KG1 (cell line): ENCODE measurements at places on chromosomes 16 and 17.

GRCh38 chr17:47942096-47942510, 732 bp downstream of the PNPO start:
- DNase-seq, result no peak

DNA sequence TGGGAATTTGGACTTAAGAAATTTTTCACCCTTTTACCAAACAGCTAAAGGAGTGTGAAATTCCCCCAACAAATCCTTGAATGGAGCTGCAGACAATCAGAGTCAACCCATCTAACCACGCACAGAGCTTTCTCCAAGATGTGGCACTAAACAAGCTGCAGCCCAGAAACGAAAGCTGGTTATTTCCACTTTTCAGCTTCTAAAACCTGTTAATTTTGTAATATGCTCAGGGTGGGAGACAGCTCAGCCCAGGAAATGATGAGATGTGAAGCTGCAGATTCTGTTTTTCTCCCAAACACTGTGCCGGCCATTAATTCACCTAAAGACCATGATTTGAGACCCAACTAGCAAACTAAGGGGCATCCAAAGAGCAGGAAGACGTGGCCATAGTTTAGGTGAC, 33.2 kb upstream of the ABR start:
- DNase-seq, result no peak

GRCh38 chr17:69654981-69655855, 240.7 kb downstream of the MAP2K6 start:
- no peak for DNase-seq

DNA sequence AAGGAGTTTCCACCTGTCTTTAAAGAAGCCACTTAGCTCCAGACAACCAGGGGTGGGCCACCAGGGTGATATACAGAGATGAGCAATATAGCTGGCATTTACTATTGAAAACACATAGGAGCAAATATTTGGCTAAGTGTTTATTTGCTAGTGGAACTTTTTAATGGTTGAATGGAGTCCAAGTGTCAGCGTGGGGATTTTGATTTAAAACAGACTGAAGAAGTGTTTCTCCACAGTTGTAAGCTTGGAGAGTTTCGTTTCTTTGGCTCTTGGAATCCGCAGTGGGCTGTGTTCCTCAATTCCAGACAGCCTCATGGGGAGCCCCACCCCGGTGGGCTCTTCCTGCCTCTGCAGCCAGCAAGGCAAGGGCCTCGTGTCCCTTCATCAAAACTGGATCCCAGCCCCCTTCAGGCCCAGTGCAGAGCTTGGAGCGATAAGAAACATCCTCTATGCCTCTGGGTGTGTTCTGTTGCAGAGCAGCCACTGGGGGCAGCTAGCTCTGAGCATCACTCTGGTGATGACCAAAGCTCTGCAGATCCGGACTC, 36.1 kb downstream of the NOG start:
- DNase-seq, result no peak

DNA sequence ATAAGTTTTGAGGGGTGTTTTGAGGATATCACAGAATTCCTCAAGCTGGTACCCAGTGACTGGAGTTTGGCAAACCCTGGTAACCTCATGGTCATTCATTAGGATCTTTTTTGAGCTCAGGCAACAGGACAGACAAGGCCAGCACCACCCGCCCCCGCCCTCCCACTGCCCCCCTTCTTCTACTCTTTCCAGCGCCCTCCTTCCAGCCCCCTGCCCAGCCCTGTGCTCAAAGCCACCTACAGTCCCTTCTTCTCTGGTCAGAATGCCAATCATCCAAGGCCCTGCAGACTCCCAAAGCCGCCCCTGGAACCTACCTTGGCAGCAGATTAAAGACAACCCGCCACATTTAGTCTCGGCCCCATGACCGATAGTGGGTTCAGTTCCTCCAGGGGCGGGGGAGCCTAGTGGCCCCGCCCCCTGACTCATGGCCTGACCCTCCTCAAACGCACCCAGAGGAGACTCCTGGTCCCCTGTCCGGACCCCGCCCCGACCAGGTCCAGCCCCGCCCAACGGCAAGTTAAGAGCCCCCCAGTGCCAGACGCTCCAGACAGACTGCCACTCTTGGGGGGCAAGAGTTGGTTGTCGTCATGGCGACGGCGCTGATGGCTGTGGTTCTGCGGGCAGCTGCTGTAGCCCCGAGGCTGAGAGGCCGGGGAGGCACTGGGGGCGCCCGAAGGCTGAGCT, at the start of gene NAGS:
Gene NAGS, plus strand, starts transcription at position 546 of the 684 bp plus-strand sequence. Its CDS starts 42 bp downstream, at position 588.
- DNase-seq, result no peak

- DNase-seq, result no peak
These were observed 56.1 kb downstream of the RMI2 start for GRCh38 chr16:11401161-11402050.

DNA sequence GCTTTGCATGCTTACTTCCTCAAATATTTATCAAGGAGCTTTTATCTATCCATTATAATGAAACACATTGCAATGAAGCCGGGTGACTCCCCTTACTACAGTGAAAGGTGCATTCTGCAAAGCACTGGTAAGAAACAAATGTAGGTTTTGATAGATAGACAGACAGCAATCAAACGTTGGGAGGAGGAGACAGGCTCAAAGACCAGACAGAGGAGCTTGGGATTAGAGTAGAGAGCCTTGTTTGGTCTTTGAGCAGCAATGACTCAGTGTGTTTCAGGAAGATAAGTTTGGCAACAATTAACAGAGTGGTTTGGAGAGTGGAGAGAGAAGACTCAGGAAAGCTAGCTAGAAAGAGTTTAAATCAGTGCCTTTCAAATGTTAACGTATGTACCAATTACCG, 68.8 kb downstream of the ZNF18 start:
- no peak for DNase-seq

- no peak for DNase-seq
These were observed 182.3 kb downstream of the AATF start for GRCh38 chr17:37130984-37131446.

DNA sequence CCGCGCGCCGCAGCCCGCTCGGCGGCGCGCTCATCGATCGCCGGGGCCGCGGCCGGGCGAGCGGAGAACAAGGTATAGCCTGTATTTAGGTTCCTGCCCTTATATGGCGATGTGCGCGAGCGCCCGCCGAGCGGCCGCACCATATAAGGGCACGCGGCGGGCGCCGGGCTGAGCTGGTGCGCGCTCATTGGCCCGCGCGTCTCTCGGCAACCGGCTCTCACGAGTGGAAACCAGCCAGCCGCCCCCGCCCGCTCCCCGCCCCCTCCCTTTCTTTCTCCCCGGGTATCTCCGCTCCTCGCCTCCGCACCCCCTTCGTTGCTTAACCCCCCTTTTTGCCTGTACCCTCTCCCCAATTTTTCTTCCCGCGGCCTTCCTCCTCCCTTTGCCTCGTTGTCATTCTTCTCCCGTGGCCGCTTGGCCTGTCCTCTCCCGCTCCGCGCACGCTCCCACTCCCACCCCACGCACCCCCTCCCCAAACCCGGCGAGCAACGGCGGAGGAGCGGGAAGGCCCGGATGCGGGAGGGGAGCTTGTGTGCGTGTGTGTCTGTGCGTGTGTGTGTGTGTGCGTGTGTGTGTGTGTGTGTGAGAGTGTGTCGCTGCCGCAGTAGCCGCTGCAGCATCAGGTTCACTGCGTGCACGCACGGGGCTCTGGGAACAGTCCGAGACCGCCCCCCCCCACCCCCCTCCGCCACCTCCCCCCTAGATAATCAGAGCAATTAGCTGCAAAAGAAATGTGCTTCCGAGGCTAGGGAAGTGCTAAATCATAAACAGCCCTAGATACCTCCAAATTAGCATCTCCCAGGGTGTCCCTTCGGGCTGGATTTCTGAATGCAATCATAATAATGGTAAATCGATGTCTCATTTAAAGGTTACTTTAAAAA, 13.5 kb upstream of the CBX8 start:
- DNase-seq, result no peak

DNA sequence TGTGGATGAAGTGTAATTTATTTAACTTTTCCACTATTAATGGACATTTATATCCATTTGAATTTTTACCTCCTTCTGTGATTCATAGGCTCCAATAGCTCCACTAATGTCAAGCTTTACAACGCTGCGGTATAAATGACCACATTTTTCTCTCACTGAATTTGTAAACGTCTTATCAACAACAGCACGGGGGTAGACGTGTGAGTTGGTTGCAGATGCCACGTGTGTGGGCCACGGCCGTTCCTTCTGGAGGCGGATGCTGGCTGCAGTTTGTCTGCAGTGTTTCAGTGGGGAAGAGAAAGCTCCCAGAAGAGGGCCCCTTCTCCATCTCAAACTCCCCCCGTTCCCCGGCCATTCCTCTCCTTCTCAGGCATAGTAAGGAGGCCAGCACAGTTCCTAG, 68.2 kb upstream of the XYLT1 start:
- DNase-seq, result no peak

DNA sequence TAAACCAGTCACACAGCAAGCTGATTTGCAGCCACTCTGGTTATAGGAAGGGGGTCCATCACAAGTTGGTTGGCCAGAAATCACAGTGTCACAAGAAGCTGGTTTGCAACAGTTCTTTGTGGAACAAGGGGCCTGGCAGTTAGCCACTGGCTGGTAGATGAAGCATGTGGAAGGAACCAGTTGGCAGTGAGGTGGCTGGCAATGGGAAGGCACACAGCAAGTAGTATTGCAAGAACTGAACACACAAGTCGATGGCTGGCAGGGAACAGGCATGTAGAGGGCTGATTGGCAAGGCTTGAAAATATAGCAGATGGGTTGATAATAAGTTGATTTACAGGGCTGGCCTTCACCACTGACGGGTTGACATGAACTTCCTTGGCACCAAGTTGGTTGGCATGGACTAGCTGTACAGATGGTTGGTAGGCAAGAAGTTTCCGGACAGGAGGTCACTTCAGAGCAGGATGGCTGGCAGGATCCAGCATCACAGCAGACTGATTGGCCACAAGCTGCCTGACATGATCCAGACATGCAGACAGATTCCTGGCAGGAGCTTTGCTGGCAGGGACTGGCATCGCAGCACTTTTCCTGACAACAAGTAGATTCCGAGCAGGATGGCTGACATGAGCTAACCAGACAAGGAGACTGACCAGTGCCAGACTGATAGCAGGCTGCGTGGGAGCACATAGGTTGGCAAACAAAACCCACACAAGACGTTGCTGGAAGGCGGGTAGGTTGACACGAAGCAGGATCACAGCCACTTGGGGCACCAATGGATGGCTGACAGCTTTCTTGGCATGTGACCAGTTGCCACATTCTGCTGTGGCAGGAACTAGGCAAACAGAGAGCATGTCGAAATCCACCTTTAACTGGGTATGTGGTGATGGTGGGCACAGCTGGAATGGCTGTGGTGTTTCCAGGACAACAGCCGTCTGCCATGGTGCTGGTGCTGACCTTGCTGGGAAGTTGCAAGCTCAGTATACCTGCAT, at the start of gene KRTAP29-1:
Gene KRTAP29-1, minus strand, starts transcription at position 936 of the 986 bp plus-strand sequence. Its CDS starts 0 bp downstream, at position 936.
- DNase-seq, result no peak
